ENCODE measurements at places on chromosomes 7 and 10.

GRCh38 chr7:537911-538634 is 18.4 kb upstream of the PDGFA start:
- DNase-seq, result no peak

GRCh38 chr10:29356931-29357330 is 68.1 kb downstream of the LYZL1 start:
- DNase-seq, result no peak

- DNase-seq, result no peak
Observed at GRCh38 chr10:79065853-79066252, 2.9 kb upstream of the ZMIZ1 start.

DNA sequence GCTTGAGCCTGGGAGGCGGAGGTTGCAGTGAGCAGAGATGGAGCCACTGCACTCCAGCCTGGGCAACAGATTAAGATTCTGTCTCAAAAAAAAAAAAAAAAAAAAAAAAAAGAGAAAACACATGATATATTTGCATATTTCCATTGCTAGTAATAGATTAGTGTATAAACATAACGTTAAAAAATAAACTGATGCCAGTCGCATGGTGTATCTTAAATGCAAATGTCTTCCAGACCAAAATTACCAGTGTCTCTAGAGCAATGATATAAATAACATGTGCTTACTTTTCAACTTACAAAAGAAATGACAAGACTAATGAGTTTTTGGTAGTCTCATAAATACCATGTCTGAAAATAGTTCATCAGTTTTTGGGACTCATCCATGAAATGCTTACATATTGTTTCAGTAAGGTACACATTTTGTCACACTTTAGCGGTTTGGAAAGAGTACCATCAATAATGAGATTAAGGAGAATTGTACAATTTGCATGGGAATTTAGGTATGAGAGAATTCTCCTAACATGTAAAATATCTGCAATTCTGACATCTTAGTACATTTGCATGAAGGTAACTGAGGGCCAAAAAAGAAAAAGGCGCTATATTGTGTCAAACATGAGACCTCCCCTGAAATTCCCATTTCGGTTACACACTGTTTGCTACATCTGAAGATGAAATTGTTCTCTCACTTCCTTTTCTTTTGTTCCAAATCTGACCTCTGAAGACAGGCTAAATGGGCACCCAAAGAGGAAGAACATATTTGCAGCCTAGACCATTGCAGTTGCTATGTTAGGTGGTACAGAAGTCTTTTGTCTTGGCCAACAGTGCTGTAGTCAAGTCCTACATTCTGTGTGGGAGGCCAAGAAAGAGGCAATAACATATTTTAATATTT is 51.5 kb upstream of the PIP4K2A start:
- no peak for DNase-seq

- no peak for DNase-seq
Observed at GRCh38 chr7:121505021-121505420, 108.9 kb upstream of the FAM3C start.

DNA sequence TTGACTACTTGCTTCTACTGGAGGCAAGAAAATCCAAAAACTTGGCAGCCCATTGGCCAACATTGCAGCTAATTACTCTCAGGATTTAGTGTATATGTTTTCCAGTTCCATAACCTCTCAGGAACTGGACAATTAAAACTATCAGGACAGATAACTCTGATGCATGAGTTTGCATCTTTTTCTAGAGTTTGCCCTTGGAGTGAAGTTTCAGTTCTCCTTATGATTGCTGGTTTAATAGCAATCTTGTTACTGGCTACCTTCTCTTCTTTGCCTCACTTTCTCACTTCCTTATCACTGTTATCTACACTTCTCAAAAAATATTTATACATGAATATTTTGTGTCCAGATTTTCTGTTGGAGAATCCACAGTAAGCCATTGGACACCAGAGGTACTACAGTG is 735.9 kb downstream of the PCDH15 start:
- DNase-seq, result no peak

DNA sequence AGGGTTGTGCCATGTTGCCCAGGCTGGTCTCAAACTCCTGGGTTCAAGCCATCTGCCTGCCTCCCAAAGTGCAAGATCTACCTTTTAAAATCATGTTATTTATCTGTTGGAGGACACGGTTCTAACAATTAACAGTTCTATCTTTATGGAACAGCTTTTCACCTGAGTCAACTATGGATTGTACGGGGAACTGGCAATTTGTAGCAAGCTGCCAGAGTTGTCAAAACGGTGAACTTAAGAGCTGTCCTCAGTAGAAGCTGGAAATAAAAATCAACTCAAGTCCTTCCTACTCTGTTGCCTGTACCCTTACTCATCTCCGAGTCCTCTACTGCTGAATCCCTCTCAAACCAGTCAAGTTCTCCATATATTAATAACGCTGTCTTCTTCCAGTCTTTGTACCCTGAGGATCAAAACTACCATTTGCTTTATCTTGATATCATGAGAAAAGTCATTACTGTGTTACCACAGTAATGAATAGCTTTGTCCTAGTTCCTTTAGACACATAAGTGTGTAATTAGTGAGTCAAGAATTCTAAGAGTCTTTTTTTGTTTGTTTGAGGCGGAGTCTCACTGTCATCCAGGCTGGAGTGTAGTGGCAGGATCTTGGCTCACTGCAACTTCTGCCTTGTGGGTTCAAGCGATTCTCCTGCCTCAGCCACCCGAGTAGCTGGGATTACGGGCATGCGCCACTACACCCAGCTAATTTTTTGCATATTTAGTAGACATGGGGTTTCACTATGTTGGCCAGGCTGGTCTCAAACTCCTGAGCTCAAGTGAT is 28.2 kb downstream of the HBP1 start:
- no peak for DNase-seq

- DNase-seq, result no peak
Observed at GRCh38 chr10:127146661-127147060, 49.7 kb downstream of the INSYN2A start.

GRCh38 chr10:79488336-79488735 is 24.0 kb upstream of the EIF5AL1 start:
- DNase-seq, result no peak

GRCh38 chr10:37010741-37011140 is 114.7 kb upstream of the ANKRD30A start:
- no peak for DNase-seq

DNA sequence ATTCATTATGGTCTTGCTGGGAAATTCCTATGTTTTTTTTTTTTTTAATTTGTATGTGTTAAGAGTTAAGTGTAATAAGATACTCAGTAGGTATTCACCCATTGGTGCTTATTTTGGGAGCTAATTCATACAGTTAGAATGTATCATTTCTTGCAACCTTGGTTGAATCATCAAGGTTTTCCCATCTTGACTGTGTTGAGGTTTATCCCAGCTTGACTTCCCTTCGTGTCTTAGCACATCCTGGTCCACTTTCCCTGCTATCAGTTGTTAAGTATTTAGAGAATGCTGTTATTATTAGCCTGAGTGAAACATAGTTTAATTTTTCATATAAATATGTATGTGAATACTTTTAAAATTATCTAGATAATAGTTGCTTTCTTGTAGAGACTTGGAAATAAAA is 20.8 kb downstream of the RALA start:
- DNase-seq, result no peak

DNA sequence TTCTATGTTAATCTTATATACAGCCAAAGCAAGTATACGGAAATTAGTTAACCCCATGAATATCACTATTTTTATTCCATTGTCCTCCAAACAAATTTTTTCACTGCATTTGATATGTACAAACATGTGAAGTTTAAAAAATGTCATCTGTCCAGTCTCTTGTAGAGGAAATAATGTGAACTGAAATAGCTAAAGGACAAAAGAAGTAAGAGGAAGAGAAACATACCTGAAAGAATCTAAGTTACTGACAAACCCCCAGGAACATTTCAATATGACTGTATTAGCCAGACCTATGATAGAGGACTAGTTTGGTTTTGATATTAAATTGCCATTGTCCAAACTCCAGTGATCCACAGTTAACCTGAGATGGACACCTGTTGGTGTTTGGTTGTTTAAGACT is 80.6 kb downstream of the NRCAM start:
- DNase-seq, result no peak

DNA sequence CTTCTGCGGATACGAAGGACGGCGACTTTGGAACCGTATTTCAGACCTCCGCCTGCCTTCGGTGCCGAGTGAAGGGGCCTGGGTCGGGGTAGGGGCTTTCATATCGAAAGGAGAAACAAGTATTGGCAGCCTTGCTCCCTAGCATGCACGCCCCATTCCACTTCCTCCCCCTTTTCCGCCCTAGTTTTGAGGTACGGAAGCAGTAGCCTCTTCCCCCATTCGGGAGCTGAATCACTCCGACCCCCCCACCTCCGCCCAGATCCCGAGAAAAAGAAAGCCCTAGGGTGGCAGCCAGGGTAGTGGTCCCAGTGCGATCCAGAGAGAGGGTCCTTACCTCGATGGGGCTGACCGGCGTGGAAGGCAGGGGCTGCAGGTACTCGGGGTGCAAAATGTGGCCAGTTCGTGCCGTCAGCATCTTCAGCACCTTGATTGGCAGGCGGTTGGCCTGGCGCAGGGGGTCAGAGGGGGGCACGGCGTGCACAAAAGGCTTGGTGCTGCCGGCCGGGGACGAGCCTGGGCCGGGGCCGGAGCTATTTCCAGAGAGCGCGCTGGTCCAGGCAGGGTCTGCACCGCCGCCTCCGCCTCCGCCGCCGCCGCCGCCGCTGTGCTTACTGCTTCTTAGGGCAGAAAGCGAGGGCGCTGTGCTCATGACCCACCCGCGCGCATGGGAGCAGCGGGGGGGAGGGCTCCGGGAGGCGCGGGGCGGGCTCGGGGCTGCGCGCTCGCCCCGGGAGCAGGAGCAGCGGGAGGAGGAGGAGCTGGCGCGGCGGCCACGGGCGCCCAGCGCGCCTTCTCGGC is 594 bp downstream of the ZNF503 start:
- DNase-seq, result no peak

- DNase-seq, result no peak
Observed at GRCh38 chr10:71203716-71204115, 8.7 kb upstream of the UNC5B start.

DNA sequence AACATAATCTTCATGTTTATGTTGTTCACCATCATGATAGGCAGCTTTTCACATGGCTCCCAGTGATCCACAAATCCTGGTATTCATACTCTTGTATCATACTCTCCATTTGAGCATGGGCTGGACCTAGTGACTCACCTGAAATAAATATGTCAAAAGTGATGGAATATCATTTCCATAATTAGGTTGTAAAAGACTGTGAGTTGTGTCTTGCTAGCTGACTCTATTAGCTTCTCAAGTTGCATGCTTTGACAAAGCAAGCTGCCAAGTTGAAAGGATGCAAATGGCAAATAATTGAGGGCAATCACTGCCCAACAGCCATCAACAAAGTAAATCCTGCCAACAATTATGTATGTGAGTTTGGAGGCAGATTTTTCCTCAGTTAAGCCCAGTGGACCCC is 300.4 kb downstream of the AHR start:
- no peak for DNase-seq

DNA sequence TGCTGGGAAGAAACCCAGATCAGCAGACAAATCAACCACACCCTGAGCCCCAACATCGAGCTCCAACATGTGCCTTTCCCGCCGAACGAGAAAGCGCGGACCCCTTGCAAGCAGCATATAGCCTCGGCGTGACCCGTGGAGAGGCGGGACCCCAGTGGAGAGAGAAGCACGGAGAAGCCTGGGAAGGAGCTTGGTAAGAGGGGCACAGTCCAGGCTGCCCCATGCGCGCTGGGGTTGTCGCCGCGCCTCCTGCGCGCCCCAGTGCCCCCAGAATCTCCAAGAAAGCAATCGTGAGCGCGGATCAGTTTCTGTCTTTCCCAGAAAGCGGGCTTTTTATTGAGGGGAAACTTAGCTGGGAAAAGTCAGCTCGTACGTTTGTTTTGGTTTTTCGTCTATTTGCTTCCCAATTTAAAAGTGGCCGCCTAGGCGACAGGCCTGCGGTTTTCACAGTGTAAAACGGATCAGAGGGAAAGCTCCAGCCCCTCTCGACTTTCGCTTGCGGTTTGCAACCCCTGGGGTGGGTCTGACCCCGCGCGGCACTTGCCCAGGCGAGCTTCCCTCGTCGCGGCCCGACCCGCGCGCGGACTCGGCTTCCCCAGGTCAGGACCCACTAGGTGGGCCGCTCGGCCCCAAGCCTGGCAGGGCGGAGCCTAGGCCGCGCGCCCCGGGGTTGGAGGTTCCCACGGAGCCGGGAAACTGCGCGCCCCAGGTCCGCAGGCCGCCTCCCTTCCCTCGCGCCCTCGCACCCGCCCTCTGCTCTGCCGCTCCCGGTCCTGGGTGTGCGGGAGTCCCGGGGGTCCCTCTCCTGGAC is 31.1 kb downstream of the SKIDA1 start:
- DNase-seq, result no peak

GRCh38 chr7:99380032-99380822 is 5.7 kb downstream of the ARPC1B start:
- no peak for DNase-seq

- no peak for DNase-seq
Observed at GRCh38 chr10:83222832-83223742, 916.2 kb upstream of the GHITM start.

- no peak for DNase-seq
Observed at GRCh38 chr10:86361156-86362128, 5.2 kb downstream of the GRID1 start.

DNA sequence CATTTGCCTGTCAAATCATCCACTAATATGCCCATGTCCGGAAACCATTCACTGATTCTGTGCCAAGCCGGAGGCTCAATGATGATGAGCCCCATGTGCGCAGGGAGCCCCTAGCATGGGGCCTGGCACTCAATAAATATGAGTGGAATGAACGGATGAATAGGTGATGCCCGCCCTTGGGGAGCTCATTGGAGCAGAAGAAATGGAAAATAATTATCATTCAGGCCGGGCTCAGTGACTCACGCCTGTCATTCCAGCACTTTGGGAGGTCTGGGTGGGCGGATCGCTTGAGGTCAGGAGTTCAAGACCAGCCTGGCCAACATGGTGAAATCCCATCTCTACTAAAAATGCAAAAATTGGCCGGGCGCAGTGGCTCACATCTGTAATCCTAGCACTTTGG is 11.0 kb downstream of the RHBDD2 start:
- no peak for DNase-seq

DNA sequence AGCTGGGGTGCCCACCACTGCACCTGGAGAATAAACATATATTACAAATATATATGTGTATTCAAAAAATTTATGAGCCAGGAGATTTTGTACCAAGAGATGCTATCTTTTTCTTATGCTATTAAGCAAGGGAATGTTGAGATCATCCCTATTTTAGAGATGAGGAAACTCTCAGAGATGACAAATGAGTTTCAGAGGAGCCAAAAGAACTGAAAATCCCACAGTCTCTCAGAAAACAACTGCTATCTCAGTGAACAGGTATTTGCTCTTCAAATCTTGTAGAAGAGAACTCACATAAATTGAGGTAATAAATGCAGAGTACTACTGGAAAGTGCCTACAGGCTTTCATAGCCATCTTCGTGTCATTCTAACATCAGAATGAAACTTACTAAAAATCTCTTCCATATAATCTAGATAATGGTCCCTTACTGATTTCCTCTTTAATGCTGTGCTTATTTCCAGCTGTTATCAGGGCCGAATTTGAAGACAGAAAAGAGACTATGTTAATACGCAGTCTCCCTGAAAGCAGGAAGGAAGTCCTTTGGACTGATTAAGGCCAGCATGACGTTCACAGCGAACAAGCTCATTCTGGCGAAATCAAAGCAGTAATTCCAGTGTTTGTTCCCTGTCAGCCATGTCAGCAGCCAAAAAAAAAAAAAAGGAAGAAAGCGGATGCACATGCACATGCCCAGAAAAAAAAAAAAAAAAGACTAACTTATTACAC is 29.4 kb upstream of the ANAPC16 start:
- no peak for DNase-seq
